Ecto neural progenitor cell (in vitro differentiated cells): ENCODE measurements at places on chromosomes 16 and 17.

DNA sequence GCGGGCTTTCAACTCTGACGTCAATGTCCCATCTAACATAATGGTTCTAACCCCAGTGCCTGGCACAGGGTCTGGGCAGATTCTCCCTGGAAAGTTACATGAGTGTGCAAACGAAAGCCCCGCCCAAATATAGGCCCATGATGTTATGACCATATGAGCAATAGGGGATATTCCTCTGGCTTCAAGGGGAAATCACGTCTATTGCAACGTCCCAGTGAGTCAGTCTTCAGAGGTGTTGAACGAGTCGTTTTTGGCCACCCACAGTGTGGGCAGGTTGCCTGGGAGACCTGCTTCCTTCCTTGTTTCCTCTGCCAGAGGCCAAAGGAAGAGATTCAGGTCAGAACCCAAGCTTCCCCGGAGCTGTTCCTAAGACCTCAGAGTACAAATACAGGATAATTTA is 30.3 kb downstream of the PIK3R5 start:
- DNase-seq = no peak

GRCh38 chr17:76922967-76923366 is 54.8 kb downstream of the MGAT5B start:
- DNase-seq = no peak

GRCh38 chr17:63702721-63703015 is 2.7 kb upstream of the LIMD2 start:
- peak; percentile 43 for DNase-seq

DNA sequence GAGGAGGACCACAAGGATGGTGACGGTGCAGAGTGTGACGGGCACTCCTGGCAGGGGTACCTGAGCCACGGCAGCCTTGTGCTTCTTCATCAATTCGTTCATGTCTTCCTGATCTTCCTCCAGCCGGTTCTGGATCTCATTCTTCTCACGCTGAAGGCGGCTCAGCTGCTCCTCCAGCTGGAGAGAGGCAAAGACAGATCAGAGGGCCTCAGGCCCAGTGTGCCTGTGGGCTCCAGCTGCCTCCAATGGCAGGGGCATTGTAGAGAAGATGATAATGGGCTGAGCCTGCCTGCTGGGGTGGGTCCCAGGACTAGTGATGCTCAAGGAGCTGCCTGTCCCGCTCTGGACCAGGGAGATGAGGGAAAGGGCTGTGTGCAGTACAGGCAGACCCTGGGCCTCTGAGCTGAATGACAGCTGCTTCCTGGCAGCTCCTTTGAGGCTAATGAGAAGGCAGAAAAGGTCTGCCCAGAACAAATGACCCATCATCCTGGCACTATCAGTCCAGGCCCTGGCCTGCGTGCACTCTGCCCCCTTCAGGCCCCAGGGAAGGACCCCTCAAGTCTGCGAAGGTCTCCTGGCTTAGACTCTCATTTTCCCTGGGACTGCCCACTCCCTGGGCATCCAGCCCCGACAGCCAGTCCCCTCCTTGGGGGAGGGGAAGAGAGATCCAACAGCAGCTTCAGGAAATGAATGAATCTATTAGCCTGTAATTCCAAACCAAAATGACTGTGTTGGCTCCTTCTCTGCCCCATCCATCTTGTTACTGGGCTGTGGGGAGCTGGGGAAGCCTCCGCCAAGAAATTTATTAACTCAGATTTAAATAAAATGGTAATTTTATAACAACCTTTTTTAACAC is 48.0 kb downstream of the PIPOX start:
- DNase-seq = no peak

DNA sequence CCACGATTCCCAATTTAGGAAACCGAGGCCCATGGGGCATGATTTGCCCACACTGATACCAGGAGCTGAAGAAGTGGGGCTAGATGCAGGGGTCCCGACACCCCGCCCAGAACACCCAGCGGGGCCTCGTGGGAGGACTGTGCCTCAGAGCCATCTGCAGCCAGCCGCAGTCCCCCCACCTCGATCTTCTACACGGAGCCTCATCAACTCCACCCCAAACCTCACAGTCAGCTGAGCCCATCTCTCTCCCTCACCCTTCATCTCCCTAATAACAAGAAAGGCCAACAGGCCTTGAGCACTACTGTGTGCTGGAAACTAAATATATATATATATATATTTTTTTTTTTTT is 4.2 kb downstream of the ITGAE start:
- no peak for DNase-seq

DNA sequence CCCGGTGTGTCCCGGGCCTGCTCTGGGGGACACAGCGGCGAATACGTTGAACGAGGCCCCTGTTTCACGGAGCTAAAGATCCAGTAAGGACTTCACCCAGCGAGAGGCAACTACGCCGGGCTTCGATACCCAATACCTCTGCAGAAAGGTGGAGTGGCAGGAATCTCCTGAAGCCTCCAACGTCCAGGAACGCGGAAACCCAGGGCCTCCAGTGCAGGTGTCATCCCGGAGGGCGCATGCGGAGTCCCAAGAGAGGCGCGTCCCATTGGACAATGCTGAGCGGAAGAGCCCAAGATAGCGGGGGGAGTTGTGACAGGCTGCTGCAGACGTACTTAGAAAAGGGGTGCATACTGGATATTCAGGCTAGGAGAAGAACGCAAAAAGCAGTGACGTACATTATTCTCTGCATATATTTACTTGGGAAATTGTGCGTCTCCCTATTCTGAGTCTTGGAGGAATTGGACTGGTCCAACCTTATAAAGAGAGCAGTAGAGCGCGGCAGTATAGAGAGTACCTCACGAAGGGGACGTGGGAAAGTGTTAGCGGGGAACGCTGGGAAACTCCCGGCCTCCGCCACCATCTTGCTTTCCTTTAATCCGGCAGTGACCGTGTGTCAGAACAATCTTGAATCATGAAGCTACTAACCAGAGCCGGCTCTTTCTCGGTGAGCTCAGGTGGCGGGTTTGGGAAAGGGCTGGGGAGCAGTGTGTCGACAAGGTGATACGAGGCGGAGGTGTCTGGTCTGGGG is at the start of gene UQCRC2:
Gene UQCRC2 (plus strand): TSS at position 569 of the 748 bp plus-strand sequence. CDS start 63 bp downstream, at position 632.
- DNase-seq = peak; percentile 93

DNA sequence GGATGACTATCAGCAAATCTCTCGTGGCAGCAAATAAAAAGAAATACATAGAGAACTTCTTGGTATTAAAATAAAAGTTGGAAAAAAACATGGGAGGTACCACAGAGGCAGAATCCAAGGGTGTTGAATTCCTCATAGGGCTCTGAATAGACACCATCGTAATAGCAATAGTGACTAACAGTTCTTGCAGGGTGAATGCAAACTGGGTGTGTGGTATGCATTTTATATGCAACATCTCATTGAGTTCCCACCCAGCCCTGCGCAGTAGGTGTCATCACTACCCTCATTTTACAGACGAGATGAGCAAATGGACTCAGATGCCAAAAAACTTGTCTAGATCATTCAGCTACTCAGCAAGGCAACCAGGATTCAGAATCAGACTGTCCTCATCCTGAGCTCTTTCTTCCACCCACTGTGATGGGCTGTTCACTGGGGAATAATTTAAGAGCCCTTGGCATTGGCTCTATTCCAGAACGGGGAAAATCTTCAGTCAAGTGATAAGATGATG is 354.6 kb upstream of the CDH11 start:
- no peak for DNase-seq

DNA sequence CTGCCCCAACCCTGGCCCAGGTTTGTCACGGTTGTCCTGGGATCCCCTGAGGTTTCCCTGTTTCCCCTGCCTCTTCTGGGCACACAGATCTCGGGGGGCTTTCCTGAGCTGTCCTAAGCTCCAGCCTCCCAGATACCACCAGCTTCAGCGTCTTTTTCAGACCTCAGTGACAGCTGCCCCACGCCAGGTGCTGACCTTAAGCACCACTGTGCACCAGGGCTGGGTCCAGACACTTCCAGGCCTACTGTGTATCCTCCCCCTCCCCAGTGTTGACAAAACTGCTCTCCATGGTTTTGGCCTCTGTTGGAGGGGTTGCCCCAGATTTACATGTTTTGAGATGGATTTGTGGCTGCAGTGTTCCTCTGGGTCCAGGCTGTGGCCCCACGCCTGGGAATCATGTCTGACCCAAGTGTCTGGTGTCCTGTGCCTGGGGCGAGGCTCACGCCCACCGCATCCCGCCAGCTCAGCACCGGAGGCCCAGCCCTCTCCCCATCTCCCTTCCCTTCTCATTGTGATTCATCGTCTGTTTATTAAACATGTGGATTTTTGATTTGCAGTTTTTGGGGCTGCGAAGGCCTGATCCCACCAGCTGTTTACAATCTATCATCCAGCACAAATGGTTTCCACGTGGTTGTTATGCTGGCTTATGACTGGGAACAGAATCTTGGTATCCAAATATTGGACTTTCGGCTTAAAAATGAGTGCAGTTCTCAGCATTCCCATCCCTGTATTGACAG is 82.1 kb downstream of the METRNL start:
- DNase-seq = no peak

GRCh38 chr17:67800495-67800928 is 24.8 kb upstream of the BPTF start:
- peak; percentile 84 for DNase-seq

DNA sequence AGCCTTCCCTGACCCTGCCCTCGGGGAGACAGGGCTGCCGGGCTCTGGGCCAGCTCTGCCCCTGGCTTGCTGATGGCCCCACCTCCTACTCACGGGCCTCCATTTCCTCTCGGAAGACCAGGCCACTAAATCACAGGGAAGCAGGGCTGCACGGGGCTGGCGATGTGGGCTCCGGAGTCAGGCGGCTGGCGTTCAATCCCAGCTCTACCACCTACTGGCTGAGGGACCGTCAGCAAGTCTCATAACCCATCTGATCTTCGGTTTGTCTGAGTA is 113.4 kb downstream of the AMFR start:
- DNase-seq = no peak

DNA sequence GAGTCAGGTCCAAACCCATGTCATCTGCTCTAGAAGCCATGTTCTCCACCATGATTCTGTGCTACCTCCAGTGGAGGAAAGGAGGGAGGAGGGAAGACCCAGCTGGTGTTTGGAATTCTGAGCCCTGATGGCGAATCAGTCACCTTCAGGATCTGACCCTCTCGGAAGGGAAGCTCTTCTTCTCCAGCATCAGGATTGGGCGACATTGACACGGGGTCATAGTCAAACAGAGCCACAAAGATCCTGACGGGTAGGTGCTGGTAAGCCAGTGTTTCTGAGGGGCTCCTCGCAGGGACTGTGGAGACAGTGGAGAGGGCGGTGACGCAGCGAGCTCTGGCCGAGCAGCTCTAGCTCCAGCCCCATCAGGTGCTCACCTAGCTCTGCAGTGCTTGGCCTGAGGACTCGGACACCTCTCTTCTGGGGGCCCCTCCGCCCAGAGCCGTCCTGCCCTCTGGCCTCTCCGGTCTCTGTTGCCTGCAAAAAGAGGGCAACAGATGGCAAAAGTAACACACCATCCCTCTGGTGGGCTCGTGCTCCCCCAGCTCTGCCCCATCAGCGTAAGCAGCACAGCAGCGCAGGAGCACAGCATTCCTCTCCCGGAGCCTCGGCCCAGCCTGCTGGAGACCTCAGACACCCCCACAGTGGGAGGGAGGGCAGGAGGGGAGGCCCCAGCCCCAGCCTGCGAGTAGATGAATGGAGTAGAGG is 21.0 kb downstream of the TSPOAP1 start:
- DNase-seq = peak; percentile 51

DNA sequence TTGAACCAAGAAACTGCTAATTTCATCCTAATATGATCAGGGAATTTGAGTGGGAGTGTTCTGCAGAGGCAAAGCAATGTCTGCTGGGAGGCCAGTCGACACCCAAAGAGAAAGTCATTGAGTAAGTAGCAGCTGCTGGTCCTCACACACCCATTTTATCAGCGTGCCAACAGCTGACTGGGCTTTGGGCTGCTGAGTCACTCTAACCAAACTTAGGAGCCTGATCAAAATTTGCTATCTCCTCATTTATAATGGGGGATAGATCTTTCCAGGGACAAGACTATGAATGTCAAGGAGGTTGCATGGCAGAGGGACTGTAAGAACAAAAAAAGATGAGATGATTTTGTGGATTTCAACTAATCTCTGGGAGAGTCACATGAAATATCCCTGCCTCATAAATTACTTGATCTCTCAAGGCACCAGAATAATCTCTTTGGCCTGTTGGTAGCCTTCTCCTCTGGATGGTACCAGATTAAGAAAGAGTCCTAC is 32.9 kb downstream of the CPSF4L start:
- DNase-seq = no peak

DNA sequence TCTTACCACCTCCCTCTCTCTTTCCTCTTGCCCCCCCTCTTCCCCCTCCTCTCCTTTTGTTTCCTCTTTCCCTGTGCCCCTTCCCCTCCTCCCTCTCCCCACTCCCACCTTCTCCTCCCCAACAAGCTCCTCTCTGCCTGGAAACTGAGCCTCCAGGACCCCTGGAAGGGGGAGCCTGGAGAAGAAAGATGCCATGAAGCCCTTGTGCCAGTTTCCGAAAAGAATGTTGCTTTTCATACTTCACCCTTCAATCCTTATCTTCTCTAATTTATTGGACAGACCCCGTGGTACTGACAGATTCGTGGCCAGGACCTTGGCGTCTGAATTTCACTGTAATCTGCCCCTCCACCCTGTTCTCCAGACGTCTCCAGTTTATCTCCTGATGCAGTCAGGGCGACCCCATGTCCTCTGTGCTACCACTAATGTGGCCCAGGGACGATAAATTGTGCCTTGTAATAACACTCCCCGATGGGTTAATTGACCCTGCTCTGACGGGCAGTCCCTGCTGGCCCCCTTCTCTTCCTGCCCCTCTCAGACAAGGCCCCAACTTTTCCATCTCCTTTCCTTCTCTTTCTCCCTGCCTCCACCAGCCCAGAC is 138.4 kb upstream of the GSE1 start:
- DNase-seq = no peak
